Mesenteric fat pad (tissue), 1 donor: ENCODE measurements at places on chromosomes 1 and 21. TPM values are rescaled to one million over a fixed set of nuclear protein-coding genes. Genes with fewer than 3 reads are reported as not detected.
A peak's percentile ranks its signal among the peaks of the same experiment; 100 is the strongest.

Gene CD5L
- total RNA-seq = not detected

Gene CDA
- 6.4 TPM for total RNA-seq

Gene RHOC
- 253 TPM for total RNA-seq

Gene HCRTR1
- 0.39 TPM for total RNA-seq

Gene GJA5
- 25.7 TPM for total RNA-seq

Gene OLFML3
- 44.3 TPM for total RNA-seq

GRCh38 chr1:226976978-226977642 lies 37.0 kb downstream of the COQ8A start:
- peak; percentile 69 for DNase-seq

DNA sequence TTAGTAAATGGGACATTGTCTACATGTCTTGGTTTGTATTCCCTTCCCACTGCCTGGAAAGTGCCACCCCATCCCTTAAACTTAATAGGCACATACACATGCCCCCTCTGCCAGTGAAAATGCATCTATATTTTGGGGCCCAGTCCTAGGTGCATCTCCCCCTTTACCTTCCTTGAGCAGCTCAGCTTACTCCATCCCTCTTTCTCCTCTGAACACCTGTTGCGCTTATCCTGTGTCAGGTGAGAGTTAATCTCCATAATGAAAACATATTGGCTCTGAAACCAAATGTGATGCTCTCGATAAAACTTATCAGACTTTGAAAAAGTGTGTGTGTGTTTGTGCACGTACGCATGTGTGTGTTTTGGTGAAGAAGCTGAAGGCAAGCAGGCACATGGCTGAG lies 15.4 kb upstream of the SUCO start:
- DNase-seq = no peak

DNA sequence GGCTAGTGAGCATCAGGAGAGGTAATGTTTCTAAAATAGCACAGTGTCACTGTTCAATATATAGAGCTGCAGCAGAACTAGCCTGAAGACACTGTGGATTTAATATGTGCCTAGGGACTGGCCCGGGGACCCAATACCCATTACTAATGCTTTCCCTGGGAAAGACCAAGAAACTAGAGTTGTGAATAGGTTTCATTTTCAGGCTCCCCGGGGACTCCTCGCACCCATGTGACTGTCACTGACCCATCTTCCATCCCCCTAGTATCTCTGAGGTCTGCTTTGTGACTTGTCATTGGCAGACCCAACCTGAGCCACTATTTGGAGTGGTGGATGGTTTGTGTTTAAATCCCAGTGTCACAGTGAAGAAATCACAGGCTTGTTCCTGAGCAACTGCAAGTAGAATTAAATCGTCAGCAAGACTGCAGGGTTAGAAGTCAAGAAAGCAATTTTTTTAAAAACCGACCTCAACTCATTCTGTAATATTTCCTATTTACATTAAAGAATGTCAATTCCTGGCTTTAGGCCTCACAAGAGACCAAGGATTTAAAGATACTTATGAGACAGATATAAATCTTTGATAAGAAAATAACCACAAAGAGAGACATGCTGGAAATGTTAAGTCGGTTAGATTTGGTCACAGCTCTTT lies 130.0 kb upstream of the TNR start:
- DNase-seq = no peak

DNA sequence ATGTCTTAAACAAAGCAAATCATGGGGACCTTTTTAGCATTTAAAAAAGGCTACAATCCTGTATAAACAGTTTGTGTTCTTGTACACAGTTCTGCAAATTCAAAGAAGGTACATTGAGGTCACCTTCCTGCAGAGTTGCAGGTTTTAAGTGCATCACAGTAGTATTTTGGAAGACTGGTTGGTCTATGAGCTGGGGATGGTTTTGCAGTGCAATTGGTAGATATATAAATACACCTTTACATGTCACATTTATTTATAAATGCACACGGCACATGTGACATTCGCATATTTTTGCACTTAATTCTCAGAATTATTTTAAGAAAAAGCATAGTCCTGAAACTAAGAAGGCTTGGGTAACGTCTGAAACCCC lies 599 bp upstream of the ITPKB start:
- DNase-seq = no peak

GRCh38 chr21:16028142-16028541 lies 298.4 kb downstream of the USP25 start:
- DNase-seq = no peak

- no peak for DNase-seq
Observed at GRCh38 chr1:84693005-84693404, 2.7 kb upstream of the SSX2IP start.

DNA sequence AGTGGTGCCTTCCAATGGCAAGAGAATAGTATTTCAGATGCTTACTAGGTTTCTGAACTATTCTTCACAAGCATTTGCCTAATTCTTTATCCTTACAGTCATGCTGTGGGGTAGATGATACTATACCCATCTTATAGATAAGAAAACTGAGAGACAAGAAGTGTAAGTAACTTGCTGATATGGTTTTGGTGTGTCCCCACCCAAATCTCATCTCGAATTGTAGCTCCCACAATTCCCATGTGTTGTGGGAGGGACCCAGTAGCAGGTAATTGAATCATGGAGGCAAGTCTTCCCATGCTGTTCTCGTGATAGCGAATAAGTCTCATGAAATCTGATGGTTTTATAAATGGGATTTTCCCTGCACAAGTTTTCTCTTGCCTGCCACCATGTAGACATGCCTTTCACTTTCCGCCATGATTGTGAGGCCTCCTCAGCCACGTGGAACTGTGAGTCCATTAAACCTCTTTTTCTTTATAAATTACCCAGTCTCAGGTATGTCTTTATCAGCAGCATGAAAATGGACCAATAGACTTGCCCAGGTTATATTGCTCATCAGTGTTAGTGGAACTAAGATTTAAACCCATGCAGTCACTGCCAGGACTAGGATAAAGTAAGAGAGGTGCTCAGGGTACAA lies 298.7 kb downstream of the GRIK1 start:
- DNase-seq = no peak

- DNase-seq = no peak
Observed at GRCh38 chr1:204975568-204976235, 67.3 kb upstream of the CNTN2 start.

DNA sequence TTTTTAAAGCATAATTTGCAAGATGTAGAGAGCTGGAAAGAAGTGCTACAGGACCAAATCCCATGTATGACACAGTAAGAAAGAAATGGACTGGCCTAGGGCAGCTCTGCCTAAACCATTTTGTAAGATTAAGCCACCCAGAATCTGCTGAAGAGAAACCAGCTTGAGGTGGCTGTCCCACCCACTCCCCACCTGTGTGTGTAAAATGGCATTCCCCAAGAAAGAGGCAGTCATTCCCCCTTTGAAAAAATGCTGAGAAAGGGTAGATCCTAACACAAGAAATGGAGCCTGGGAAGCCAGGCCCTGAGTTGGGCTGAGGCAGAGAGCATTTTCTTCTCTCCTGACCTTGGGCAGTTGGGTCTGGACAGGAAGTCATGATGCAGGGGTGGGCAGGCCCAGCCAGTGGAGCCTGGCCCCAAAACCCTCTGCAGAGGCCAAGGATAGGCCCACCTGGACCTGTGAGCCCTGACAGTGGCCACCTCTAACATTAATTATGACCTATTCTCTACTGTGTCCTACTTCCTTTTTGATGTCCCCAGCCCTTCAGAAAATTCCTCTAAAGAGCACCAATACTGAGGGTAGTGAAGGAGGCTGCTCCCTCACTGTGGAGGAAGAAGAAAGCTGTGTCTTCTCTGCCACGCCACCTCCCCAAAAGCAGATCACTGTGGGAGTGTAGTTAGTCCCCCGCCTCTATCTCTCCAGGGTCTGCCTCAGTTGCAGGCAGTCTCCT lies 94.0 kb downstream of the EDEM3 start:
- no peak for DNase-seq

DNA sequence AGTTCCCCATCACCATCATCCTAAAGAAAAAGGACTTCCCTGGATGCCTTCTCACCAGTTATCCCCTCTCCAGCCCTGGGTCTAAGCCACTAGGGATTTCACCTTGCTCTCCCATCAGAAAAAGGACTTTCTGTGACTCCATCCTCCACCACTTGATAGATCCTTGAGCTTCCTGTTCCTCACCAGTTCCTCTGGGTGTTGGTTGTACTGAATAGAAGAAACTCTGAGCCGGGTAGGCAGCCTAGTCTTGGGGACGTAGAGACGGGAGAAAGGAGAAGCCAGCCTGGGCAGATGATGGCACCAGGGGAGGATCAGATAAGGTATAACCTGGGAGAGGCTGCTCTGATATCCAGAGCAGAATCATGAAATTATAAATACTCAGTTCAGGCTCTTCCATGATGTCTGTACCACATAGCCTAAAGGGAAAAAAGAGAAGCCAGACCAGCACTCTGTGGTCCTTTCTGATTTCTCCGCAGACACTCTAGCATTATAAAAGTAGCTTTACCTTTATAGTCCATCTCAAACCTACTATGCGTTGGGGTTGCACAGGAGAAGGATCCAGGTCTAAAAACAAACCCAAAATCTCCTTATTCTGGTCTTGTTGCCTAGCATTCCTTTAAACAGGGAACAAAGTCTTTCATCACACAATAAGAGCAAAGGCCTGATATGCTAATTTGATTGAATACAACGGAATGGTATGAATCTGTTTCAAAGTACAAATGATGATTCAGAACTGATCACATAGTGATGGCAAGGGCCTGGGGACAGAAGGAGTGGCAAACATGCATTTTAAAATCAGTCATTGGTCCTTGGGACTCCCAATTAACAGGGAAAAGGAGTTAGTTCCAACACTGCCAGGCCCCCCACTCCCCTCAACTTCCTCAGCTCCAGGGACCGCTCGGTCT lies 1.2 kb upstream of the CD34 start:
- no peak for DNase-seq

- DNase-seq = no peak
Observed at GRCh38 chr21:34365809-34366208, 2.0 kb downstream of the KCNE2 start.

DNA sequence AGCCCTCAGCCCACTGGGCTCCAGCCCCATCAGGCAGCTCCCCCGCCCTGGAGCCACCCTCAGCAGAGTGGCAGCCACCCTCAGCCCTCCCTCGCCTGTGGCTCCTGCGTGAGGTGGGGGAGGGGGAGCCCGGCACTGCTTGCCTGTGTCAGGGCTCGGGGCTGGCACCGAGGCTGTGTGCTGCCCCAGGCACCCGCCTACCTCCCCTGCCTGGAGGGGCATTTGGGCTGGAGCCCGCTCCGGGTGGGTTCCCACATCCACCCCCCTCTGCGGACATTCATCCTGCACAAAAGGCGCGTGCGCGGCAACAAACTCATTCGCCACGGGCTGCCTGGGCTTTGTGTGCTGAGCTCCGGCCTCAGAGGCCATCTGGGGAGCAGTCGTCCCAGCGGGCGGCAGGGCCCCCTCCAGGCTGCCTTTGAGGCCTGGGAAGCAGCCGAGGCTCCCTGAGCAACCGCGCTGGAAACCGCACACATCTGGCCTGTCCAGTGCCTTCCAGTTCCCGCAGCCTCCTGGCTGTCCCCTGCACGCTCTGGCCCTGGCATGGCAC lies 12.6 kb upstream of the TNFRSF14 start:
- DNase-seq = no peak

- no peak for DNase-seq
Observed at GRCh38 chr21:44902268-44903049, 18.2 kb downstream of the ITGB2 start.

GRCh38 chr1:84078842-84079202 lies 65.2 kb upstream of the PRKACB start:
- no peak for DNase-seq

DNA sequence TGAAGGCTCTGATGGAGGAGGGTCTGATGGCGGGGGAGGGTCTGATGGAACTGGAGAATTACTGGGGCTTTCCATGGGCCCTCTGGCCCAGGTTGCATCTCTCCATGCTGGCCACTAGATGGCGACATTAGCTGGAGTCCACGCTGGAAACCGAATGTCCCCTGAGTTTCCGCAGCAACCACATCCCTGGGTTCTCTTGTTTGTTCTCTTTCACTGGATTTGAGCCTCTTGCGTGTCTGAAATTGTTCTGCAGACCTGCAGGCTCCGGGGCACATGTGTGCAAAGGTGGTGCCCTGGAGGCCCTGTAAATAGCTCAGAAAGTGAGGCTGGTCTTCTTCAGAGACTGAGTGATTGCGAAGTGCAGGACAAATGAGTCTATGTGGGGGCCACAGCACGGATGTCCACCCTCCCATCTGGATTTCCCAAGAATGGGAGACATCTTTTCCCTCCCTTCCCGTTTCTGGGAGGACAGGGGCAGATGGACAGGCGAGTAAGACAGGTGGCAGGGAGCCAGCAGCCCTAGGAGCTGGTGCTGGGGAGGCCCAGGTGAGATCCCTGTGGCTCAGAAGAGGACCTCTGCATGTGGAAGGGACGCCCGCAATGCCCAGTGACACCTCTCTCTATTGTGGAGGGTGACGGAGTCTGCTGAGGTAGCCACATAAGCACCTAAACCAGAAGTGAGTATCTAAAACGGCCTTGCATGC lies 73.2 kb upstream of the ABCG1 start:
- peak; percentile 88 for DNase-seq

DNA sequence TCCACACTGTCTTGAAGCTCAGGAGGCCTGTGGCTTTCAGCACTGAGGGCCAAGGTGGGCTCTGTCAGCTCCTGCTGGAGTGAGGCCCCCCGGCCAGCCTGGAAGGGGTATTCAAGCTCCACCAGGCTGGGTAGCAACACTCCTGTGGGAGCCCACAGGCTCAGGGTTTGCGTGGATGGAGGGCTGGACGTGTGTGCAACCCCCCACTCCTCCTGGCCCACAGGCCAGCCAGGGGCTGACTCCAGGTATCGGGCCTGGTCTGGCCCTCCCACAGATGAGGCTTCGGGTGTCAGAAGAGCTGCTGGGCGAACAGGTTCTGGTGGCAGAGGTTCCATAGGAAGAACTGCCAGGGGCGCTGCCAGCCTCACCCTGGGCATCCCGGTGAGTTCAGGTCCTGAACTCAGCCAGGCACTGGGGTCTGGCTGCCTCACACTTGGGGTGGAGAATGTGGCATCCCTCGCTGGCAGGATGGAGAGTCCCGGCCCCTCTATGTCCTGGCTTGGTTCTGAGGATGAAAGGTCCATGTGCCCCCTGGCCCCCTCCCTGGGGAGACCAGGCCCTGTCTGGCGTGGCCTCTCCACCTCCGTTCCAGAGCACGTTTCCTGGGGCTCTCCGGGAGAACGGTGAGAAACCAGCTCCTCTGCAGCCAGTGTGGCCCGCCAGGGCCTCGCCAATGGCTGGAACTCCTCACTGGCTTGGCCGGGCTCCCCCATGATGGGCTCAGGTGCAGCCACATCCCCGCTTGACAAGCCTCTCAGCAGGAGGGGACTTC lies 64.6 kb upstream of the TARDBP start:
- no peak for DNase-seq
